ENCODE measurements at places on chromosomes 7 and 10. TPM values are rescaled to one million over a fixed set of nuclear protein-coding genes. Genes with fewer than 3 reads are reported as not detected.
A peak's percentile ranks its signal among the peaks of the same experiment; 100 is the strongest.

Gene FAM25C
- not detected for total RNA-seq

- peaks cover 6% of the 10 kb centered on the region for H3K4me1 ChIP-seq
- H3K36me3 ChIP-seq, result peaks cover 2% of the 10 kb centered on the region
- H3K27me3 ChIP-seq, result no peaks in the 10 kb centered on the region
- no peak overlapping the region for H3K4me3 ChIP-seq
- H3K27ac ChIP-seq, result no peak overlapping the region
- DNase-seq, result no peak
Observed at GRCh38 chr7:74672343-74672915, 14.9 kb downstream of the GTF2I start.

Gene CUEDC2
- total RNA-seq, result 37.8 TPM

DNA sequence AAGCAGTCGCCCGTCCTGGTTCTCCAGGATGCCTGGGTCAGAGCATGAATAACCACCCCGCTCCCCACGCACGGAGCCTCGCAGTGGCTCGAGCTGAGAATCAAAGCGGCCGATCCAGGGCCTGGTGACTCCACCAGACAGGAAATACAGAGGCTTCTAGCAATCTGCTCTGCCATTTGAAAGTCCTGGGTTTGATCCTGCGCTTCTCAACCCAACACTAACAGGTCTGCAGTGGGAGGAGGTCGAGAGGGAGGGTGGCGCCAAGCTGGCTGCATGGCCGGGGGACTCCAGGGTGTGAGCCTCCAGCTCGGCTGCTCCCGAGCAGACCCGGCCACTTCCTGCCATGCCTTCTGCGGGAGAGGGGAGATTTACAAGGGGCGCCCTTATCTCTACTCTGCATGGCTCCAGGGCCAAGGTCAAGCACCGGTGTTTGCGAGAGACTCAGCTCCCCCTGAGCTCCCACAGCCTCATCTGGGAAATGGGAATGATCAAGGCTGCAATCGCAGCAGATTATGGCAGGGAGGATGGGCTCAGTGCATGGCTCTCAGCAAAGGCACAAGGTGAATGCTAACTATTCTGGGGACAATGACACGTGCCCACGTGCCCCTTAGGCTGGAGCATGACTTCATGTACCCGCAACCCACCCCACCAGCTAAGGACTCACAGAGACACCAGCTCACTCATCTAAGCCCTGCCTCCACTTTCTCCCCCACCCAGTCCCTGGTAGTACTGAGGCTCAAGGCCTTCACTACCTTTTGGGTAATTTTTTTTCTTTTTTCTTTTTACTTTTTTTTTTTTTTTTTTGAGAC lies 73.9 kb upstream of the TNRC18 start:
- peaks cover 20% of the 10 kb centered on the region for H3K36me3 ChIP-seq
- no peak overlapping the region for H3K4me3 ChIP-seq
- no peak for DNase-seq

DNA sequence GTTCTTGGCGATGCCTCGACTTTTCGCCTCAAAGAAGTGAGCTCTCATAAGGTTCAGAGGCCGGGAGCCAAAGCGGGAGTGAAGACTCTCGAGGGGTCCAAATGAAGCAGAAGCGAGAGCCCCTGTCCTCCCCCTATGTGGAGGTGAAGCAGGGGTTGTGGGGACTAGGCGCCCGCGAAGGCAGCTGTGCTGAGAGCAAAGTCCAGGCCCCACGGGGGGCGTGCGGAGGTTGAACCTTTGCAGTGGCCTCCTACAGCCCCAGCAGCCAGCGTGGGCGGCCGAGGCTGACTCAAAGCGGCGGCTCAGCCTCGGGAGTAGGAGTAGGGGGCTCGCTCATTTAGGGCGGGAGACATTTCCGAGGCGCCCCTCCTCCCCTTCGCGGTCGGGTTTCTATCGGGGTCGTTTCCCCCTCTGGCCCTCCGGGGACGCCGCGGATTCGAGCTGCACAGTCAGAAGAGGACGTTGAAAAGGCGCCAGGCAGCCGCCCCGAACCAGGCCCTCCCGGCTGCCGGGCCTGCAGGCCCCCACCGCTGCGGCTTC lies 553 bp upstream of the ADD3 start:
- peak overlapping the region; percentile 71 for H3K27ac ChIP-seq
- peak overlapping the region; percentile 88 for H3K4me3 ChIP-seq
- H3K27me3 ChIP-seq, result no peaks in the 10 kb centered on the region
- no peaks in the 10 kb centered on the region for H3K36me3 ChIP-seq

Gene SLC18A3
- not detected for total RNA-seq

- H3K27ac ChIP-seq, result no peak overlapping the region
- H3K4me1 ChIP-seq, result no peaks in the 10 kb centered on the region
- no peak for DNase-seq
Observed at GRCh38 chr7:84532196-84532595, 337.6 kb upstream of the SEMA3A start.

DNA sequence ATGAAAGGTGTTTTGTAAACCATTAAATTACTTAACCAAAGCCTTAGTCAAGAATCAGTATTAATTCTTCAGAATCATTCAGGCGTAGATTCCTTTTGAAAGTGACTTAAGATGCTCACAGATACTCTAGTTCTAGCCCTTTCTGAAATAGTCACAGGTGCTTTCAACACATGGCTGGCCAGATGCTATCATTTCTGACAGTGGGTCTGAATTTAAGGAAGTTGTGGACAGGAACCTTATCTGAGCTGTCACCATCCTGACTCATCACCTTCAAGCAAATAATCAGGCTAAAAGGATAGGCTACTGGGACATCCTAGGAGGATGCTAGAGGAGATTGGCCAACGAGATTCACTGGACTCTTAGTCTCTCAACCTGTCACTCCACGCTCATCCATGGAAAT lies 501.5 kb downstream of the LRMDA start:
- no peak for DNase-seq
- H3K4me3 ChIP-seq, result no peak overlapping the region
- H3K4me1 ChIP-seq, result no peaks in the 10 kb centered on the region
- H3K36me3 ChIP-seq, result no peaks in the 10 kb centered on the region

Gene BTBD16
- total RNA-seq, result not detected

Gene ZNF212
- 19.6 TPM for total RNA-seq

- no peaks in the 10 kb centered on the region for H3K36me3 ChIP-seq
- H3K4me3 ChIP-seq, result no peak overlapping the region
- no peaks in the 10 kb centered on the region for H3K4me1 ChIP-seq
- DNase-seq, result no peak
Observed at GRCh38 chr7:106776618-106777347, 88.3 kb upstream of the PIK3CG start.

- no peaks in the 10 kb centered on the region for H3K36me3 ChIP-seq
- H3K27me3 ChIP-seq, result no peaks in the 10 kb centered on the region
- no peak overlapping the region for H3K27ac ChIP-seq
Observed at GRCh38 chr7:28705350-28705749, 252.8 kb downstream of the TRIL start.

- no peak for DNase-seq
- no peaks in the 10 kb centered on the region for H3K4me1 ChIP-seq
- H3K27ac ChIP-seq, result no peak overlapping the region
- H3K4me3 ChIP-seq, result no peak overlapping the region
- H3K27me3 ChIP-seq, result no peaks in the 10 kb centered on the region
Observed at GRCh38 chr10:31341552-31341951, 22.5 kb downstream of the ZEB1 start.

- no peaks in the 10 kb centered on the region for H3K4me1 ChIP-seq
- H3K27ac ChIP-seq, result no peak overlapping the region
- H3K4me3 ChIP-seq, result no peak overlapping the region
- peaks cover 2% of the 10 kb centered on the region for H3K36me3 ChIP-seq
- H3K27me3 ChIP-seq, result no peaks in the 10 kb centered on the region
Observed at GRCh38 chr7:30142710-30143109, 7.9 kb downstream of the MTURN start.

GRCh38 chr10:112201334-112201733 lies 17.8 kb upstream of the GPAM start:
- DNase-seq, result no peak
- H3K4me3 ChIP-seq, result no peak overlapping the region
- H3K27me3 ChIP-seq, result peaks cover 3% of the 10 kb centered on the region

Gene RPEL1
- not detected for total RNA-seq

Gene CHN2
- total RNA-seq, result 6.8 TPM

Gene ECHDC3
- 1.5 TPM for total RNA-seq
